Activated CD4-positive, alpha-beta T cell treated with anti-CD3 and anti-CD28 coated beads, Interleukin-10, Interleukin-2, amounts not matched to agents 100 ng/mL and 50 ng/mL, durations not matched to agents 16 hours and 8 hours (primary cell): ENCODE measurements at places on chromosomes 13 and 19.

DNA sequence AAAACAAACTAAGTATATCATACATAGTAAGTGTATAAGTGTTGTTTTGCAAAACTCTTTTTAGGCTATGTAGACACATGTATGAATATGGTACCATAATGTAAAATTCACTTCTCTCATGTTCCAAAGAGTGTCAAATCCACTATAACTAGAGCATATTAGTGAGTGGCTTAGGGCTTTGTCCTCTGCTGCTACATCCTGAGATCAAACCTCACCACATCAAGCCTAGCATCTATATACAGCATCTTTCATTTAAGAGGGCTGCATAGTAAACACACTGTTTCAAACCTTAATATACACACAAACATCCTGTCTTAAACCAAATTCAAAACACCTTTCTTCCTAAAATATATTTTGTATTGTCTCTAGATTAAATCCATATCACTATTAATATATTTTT is 38.7 kb downstream of the ELF1 start:
- peak; percentile 43 for DNase-seq

- DNase-seq: peak; percentile 74
Measured at GRCh38 chr19:39052243-39052746, 19.9 kb upstream of the FBXO27 start.

DNA sequence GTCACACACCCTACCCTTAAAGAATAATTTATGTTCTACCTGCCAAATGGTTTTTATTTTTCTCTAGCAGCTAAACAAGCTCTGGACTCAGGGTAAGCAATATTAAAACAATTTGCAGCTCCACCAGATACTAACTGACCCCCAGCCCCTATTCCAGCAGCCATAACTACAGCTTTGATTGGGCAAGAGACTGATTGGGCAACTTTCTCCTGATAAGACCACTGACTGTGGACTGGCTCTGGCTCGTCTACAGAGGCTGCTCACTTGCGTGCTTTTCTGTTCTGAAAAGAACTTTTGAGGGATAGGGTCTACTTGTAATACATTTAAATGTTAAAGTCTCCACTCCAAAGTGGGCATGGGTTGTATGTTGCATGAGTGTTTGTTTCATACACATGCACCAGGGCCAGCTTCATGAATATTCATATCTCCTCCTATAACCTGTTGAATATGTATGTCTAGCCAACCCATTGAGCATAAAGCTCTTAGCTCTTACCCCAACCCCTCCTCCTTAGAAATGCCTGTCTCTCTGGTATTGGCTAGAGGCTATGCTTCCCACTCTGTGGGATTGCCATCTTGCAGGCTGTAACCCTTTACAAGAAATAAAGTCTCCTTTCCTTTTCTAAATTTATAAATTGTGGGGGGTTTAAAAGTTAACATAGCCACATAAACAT is 19.9 kb downstream of the OR7A5 start:
- no peak for DNase-seq

- peak; percentile 85 for DNase-seq
Measured at GRCh38 chr13:99347911-99348451, 40.8 kb upstream of the GPR183 start.
